ENCODE measurements at places on chromosomes 5 and 9. TPM values are rescaled to one million over a fixed set of nuclear protein-coding genes. Genes with fewer than 3 reads are reported as not detected.
A peak's percentile ranks its signal among the peaks of the same experiment; 100 is the strongest.

The LHX2 gene
- 0.26 TPM for total RNA-seq

DNA sequence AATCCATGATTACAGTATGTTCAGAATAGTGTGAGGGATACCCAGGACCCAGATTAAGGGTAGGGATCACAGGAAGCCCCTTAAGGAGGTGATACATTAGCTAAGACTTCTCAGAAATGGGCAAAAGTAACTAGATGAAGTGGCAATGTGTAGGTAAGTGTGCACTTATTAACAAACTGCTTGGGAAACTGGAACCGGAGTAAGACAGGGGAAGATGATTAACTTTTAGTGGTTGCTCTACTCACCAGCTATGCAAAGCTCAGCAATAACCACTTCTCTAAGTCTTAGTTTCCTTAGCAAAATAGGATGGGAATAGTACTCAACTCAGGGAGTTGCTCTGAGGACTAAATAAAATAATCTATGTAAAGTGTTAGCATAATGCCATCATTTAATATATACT lies 182.2 kb downstream of the MCTP1 start:
- DNase-seq, result no peak

The OR1Q1 gene
- total RNA-seq, result not detected

- DNase-seq, result no peak
Observed at GRCh38 chr5:66561256-66561990, 34.8 kb upstream of the MAST4 start.

DNA sequence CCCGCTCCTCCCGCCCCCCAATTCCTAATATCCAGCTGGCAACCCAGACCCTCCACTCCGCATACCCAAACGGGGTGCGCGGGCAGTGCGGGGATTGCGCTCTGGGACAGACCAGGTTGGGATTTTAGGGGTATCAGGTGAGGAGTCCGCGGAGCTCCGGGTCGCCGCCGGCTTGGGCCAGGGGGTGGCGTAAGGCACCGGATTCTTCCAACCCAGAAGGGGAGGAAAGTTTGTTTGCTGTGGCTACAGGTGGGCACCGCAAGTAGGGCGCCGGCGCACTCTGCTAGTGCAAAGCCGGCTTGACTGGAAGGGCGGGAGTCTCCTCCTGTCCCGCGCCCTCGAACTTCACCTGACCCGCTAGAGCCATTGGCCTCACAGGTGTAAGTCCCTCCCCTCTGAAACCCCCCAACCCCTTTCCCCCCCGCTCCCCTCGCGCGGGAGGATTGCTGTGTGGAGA lies 709 bp downstream of the IQGAP2 start:
- peak; percentile 63 for DNase-seq

The NXNL2 gene
- 2.2 TPM for total RNA-seq

The AGGF1 gene
- total RNA-seq, result 20.6 TPM

- DNase-seq, result no peak
Observed at GRCh38 chr5:123855609-123856008, 343.6 kb downstream of the CSNK1G3 start.

GRCh38 chr5:72749362-72749997 lies 67.0 kb upstream of the TNPO1 start:
- no peak for DNase-seq

The NANS gene
- total RNA-seq, result 40.8 TPM

The ABO gene
- 3.3 TPM for total RNA-seq

GRCh38 chr5:67178966-67179365 lies 17.6 kb downstream of the CD180 start:
- DNase-seq, result no peak

GRCh38 chr9:90795084-90795483 lies 6.5 kb upstream of the SYK start:
- DNase-seq, result no peak

DNA sequence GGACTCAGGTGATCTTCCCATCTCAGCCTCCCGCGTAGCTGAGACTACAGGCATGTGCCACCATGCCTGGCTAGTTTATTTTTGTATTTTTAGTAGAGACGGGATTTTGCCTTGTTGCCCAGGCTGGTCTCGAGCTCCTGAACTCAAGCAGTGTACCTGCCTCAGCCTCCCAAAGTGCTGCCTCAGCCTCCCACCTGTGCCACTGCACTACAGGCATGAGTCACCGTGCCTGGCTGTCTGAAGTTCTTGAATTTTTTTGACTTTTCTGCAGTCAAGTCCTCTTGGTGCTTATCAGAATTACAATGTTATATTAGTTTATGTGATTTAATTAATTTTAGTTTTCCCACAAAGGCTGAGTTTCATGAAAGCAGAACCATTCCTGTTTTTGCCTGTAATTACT lies 9.8 kb downstream of the SPIN1 start:
- no peak for DNase-seq

The PTCD2 gene
- total RNA-seq, result 9.3 TPM

The EPB41L4B gene
- total RNA-seq, result 0.63 TPM

GRCh38 chr5:148484651-148485050 lies 100.9 kb downstream of the FBXO38 start:
- DNase-seq, result no peak

The MARCOL gene
- total RNA-seq, result not detected

DNA sequence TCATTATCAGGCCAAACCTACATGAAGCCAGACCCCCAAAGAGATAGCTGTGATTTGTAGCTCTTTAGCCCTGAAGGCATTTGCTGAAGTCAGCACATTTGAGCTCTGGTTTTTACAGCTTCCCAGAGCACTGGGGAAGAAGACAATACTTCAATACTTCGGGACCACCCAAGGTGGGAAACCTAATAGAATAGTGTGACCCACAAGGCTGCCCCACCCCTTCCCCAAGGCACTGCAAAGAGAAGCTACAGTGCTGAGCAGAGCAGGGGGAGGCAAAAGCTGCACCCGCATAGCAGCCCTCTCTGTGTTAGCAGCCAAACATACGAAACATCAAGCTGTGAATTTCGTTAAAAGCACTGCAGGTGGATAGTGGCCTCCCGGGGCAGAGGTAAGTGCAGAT lies 87.3 kb downstream of the HSD17B3 start:
- DNase-seq, result no peak

- DNase-seq, result no peak
Observed at GRCh38 chr5:2105141-2105540, 222.4 kb upstream of the IRX4 start.

The F12 gene
- total RNA-seq, result 0.23 TPM

The SLC22A4 gene
- total RNA-seq, result 5.5 TPM

The PTPN3 gene
- total RNA-seq, result 22.9 TPM

The TSC1 gene
- 37.4 TPM for total RNA-seq

DNA sequence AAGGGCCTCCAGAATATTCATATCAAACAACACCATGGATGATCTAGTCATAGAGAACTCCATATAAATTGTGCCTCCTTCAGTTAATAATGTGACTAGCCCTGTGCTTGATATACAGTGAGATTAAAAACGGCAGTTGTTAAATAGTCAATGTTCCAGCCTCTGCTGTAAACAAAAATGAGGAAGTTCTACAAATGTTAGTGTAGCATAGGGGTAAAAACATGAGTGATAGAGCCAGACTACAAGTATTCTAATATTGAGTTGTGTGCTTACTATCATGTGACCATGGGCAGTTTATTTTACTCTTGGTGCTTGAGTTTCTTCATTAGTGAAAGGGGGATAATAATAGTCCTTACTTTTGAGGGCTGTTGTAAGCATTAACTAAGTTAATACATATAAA lies 43.3 kb upstream of the SLCO6A1 start:
- DNase-seq, result no peak

The PDE6A gene
- not detected for total RNA-seq

- no peak for DNase-seq
Observed at GRCh38 chr5:40027400-40027799, 602.6 kb upstream of the DAB2 start.

The PCDHGA8 gene
- total RNA-seq, result 3.0 TPM

The TCF7 gene
- 1.6 TPM for total RNA-seq

The ORM2 gene
- not detected for total RNA-seq

DNA sequence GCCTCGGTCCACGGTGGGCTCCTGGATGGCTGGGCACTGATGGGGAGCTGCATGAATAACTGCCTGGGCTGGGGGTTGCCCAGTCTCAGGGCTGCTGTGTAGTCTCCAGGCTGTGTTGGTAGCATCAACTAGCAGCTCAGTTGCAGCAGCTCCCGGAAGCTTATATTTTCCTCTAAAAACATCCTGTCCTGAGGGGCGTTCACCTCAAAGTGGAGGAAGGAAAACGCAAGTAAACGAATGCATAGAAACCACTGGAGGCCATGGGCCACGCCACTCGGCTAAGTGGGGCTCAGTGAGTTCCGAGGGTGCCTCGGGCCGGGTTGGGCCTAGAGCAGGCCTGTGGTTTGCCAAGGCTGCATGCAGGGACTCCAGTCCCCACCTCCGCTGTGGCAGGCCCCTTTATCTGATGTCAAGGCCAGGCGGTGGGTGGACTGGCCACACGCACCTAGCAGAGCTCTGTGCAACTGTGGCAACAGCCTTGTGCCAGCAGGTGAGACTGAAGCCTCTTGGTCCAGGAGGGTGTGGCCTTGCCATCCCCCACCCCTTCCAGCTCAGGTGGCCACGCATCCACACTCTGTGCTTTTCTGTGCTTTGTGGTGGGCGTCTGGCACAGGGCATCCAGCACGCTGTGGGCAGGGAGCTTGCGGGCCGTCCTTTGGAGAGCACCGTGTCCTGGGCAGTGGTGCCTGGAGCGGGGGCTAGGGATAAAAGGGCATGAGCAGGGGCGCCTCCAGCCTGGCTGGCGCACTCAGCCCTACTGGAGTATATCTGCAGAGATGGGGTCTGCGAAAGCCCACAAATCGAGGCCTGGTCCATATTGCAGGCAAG lies 15.1 kb downstream of the TCF7 start:
- no peak for DNase-seq

The CACNA1B gene
- total RNA-seq, result not detected

The FLT4 gene
- 13.7 TPM for total RNA-seq

The WASHC1 gene
- total RNA-seq, result 14.0 TPM

DNA sequence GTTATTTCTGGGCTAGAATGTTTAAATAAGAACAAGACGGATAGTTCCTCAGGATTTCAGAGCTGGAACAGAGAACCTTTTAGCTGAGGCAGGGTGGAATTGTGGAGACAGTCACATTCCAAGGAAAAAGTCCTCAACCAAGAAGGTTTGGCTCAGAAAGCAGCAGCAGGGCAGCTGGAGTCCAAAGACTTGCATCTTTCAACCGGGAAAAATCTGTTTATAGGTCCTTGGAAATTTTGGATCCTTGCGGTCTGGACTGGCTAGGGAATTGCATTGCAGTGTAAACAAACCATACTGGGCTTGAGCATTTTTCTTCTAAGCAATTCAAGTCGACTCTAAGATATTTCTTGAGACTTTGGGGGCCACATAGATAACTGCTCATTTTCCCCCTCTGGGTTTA lies 40.8 kb upstream of the HMHB1 start:
- DNase-seq, result no peak

The SUSD3 gene
- 10.3 TPM for total RNA-seq

GRCh38 chr5:159345336-159345735 lies 15.0 kb upstream of the IL12B start:
- no peak for DNase-seq

The NSG2 gene
- not detected for total RNA-seq

The LCN10 gene
- 13.4 TPM for total RNA-seq

DNA sequence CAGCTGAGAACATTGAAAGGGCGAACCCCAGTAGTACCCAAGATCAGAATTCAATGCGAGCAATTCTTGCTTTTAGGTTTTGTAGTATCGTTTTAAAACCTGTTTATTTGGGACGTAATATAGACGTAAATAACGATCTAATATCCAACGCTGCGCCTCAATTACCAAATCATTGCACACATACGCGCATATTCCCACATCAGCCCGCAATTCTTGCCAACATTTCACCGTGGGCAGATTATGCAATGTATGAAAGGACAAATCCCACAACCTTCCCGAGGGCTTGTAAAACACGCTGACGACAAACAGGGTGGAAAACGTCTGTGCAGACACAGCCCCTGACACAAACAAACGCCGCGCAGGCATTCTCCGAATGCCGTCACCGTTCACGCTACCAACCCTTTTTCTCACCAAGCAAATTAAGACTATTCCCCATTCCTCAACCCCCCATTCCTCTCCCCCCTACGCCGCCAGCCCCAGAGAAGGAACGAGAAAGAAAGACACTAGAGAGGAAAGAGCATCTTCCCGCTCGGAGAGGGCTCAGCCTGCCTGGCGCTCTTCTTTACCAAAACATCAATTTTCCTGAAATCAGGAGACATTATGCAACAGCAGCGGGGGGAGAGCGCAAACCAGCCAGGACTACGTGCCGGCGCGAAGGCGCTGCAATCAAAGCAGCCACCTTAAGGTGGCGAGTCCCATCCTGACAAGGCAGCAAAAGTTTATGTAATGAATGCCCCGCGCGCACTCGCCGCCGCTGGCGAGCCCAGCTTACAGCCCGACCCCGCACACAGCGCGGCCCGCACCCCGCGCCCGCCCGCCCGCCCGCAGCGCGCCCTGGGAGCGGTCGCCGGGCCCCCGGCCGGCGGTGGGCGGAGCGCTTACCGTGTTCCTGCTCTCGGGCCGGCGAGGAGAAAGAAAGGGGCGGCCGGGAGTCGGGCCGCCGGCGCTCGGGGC lies 597 bp downstream of the NFIL3 start:
- DNase-seq, result peak; percentile 85

DNA sequence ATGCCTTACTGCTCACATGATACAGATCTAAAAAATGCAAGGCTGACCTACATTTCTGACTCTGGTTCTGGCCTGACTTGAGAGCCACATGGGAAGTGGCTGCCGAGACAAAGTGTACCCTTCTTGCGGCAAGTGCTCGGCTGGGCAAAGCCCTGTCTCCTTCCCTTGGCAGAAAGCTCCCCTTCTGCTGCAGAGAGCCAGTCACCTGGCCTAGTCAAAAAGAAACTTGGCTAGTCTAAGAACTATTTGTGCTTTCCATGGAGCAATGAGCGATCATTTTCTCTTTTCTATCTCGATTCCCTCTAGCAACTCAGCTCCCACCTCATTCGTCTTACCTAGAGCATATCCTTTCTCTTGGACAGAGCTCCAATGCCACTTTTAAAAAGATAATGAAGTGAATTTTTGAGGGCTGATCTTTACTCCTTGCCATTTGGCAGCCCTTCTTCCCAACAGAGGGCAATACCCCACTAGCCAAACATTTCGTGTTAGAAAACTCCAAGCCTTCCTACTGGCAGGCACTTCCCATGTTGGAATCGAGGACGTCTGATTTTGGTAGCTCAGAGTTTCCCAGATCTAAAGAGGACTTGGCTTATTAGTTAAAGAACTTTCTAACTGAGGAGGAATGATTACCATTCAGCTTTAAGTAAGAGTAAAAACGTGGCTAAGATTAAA lies 108.1 kb upstream of the PRRC1 start:
- DNase-seq, result no peak

- no peak for DNase-seq
Observed at GRCh38 chr5:149447373-149448367, 68.6 kb upstream of the IL17B start.

The NPR2 gene
- 45.6 TPM for total RNA-seq

The C9orf153 gene
- 1.3 TPM for total RNA-seq

All from aorta (tissue), 5 donors.